ENCODE measurements at places on chromosomes 2 and 18.

DNA sequence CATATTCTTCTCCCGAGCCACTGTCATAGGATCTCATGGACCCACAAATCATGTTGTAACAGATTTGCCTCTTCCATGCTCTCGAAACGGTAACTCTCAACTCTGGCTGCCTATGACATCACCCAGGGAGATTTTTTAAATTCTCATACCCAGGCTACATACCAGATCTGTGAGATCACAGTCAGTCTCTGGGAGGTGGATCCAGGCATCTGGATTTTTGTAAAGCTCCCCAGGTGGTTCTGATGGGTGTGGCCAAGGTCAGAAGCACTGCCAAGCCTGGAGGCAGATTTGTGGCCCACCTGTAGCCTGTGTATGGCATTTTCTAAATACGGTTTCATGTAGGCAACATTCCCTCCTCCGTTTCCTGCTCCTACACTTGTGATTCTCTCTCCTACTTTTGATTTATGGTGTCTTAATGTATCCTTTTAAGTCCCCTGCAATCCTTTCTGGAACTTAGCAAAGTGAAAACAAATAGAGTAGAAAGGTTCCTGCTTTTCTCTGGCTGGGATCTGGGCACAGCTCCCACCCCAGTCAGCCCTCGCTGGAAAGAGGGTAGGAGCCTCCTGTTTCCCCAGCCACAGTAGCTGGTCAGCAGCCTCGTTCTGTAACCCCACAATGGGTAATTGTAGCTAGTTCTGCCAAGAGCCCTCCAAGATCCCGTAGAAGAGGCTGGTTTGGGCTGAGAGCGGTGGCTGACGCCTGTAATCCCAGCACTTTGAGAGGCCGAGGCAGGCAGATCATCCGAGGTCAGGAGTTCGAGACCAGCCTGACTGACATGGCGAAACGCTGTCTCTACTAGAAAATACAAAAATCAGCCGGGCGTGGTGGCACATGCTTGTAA lies 96.2 kb downstream of the KLHL29 start:
- DNase-seq: no peak

- no peak for DNase-seq
These were observed 181.4 kb downstream of the CLIP4 start for GRCh38 chr2:29296585-29296984.

DNA sequence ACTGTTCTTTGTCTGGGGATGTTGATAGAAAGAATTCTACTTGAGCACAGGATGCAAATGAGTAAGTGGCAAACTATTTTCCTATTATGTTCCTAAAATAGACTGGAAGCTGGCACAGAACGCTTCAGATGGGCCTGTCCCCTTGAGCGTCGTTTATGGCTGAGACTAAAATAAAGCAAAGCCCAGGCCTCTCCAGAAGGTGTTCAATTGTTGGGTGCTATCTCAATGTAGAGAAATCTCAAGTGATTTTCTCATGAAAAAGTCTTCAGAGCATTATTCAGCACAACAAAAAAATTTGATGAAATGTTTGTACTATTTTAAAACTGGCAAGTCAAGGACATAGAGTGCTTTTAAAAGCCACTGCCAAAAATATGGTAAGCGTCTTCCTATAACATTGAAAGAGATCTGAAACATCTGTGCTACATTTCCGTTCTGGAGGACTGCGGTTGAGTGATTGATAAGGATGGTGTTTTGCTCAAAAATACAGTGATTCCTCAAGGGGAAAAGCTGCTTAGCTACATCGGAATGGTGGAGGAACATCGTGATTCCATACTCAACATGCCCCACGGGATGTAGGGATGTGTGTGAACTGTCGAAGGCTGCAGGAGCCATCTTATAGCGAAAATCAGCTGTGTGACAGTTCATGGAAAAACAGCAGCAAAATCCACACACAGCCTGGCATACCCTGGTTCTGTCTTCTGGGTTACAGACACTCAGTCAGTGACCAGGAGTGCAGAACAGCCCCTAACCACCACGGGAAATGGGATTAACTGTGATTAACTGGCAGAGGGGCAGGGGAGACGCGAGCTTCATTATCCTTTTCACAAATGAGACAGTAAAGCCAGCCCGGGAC lies 10.4 kb upstream of the LRRFIP1 start:
- DNase-seq: no peak

- no peak for DNase-seq
These were observed 59.9 kb downstream of the INO80C start for GRCh38 chr18:35437836-35438235.

- DNase-seq: peak; percentile 27
These were observed 24.5 kb upstream of the LCLAT1 start for GRCh38 chr2:30422444-30423040.

GRCh38 chr2:121197369-121198091 lies 87.5 kb downstream of the TFCP2L1 start:
- DNase-seq: no peak

DNA sequence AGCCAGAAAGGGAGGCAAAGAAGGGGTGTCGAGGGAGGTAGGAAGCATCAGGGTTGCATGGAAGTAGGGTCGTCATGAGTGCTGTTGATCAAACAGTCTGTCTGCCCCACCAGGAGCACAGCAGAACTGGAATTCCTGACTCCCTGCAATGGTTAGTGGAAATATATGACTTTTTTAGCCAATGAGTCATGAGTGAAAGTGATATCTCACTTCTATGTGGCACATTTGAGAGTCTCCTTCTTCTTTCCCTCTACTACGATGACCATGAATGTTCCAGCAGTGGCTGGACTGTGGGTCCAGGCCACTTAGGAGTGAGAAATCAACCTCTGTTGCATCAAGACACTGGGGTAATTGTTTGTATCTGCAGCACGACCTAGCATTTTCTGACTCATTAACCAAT lies 199.5 kb downstream of the TTC32 start:
- DNase-seq: no peak

- no peak for DNase-seq
These were observed 132.0 kb downstream of the INHBB start for GRCh38 chr2:120477831-120478481.

DNA sequence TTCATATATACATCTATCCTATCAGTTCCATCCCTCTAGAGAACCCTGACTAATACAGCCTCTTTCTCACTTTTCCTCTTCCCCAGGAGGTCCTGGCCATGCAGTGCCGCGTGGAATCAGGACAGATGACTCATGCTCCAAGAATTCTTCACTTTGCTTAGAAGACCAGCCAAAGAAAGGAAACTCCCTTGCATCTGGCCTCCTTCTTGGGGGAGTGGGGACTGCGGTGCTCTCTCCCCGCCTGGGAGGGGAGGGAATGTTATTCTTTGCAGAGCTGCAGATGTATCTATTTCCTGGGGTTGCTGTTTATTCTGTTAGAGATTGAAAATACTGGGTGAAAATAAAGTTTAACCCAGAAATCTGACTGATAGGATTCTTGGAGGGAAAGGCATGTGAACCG lies 111.5 kb upstream of the SH3BP4 start:
- DNase-seq: no peak

DNA sequence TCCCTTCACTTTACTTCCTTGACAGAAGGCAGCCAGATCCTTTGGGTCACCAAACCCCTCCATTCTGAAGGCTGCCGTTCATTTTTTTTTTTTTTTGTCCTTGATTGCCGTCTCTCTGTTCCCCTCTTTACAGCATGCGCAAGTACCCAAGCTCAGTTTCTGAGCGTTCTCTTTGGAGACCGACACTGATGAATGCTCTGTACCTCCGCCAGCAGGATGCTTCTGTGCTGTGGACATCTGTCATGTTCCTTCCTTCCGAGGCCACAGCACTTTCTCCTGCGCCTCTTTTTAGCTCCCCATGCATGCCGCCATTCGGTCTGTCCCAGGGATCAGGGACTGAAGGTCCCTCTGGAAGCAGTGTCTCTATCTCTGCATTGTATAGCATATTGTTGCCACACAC lies 278.7 kb upstream of the RAB12 start:
- no peak for DNase-seq

DNA sequence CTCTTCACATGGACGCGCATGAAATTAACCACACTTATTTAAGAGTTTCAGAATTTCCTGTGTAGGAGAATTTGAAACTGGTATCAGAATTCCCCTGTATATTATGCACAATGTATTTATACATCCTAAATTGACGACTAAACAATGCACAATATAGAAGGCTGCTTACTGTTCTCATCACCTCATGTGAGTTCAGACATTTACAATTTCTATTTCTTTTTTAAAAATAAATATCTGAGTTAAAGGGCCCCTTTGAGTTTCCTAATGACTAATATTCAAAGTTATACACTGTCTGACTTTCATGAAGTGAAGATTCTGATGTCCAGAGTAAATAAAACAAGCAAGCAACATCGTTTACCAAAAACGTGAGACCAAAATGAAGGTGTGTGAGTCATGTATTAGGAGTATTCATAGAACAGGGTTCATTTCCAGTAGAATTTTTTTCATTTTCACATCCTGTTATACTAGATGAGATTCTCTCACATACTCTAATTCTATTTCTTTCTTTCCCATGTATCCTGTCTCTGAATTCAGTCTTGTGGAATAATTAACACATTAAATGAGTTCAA lies 406.2 kb downstream of the NUP35 start:
- DNase-seq: no peak

- DNase-seq: no peak
These were observed 8.4 kb upstream of the VAPA start for GRCh38 chr18:9905401-9905922.

DNA sequence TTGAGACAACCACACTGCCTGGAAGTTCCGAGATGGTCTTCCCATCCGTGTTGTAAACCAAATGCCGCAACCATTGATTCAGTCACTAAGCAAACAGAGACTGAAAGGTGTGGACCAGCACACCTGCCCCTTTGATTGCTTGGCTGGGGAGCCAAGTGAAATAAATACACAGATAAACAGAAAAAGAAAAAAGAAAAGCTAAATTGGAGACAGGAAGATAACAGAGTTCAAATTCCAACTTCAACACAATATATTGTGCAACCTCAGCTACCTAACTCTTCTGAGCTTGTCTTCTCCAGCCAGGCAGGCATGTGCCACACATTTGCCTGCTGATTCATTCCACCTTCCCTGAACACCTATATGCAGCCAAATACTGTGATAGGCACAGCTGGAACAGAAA lies 110.9 kb downstream of the PID1 start:
- no peak for DNase-seq

DNA sequence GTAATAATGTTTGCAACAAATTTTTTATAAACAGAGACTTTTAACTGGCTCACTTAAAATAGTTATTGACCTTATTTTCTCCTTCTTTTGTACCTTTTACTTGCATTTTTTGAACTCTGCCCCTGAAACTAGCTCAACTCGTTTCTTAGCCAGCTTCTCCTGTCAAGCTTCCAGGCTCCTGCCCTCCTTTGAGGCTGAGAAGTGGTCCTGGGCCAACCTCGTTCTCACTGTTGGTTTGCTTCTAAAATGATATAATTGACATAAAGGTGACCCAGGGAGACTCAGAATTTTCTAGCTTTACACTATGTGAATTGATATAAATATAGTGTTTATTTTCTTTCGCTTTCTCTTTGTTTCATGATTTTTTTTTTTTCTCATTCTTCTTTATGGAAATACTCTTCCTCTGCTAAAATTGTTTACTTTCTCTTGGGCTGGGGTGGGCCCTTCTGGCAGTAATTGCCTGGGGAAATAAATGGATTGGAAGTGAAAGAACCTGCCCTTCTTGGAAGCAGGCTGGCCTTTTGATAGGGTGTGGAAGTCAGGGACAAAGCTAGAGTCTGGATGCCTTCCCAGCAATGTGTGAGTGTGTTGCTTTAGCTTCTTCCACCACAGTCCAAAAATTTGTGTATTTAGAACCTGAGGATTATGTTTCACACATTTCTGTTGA lies 30.7 kb downstream of the GPD2 start:
- DNase-seq: no peak

DNA sequence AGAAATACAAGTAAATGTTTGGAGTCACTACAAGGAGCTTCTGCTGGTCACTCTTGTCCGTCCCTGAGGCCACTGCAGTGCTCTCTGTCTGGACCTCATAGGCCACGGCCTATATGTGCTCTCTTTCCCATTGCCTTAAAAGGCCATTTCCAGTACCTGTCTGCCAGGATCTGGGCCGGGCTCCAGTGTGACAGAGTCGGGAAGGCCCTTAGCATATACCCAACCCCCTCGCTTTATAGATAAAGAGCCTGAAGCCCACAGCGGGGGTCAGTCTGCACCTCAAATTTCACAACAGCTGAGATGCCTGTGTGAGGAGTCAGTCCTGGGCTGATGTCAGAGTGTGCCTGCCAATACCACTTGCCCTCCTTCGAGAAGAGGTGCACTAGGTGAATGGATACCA lies 39.9 kb downstream of the ADD2 start:
- no peak for DNase-seq

Measured in effector memory CD4-positive, alpha-beta T cell (primary cell).